ENCODE measurements at places on chromosomes 3 and 15. TPM values are rescaled to one million over a fixed set of nuclear protein-coding genes. Genes with fewer than 3 reads are reported as not detected.

DNA sequence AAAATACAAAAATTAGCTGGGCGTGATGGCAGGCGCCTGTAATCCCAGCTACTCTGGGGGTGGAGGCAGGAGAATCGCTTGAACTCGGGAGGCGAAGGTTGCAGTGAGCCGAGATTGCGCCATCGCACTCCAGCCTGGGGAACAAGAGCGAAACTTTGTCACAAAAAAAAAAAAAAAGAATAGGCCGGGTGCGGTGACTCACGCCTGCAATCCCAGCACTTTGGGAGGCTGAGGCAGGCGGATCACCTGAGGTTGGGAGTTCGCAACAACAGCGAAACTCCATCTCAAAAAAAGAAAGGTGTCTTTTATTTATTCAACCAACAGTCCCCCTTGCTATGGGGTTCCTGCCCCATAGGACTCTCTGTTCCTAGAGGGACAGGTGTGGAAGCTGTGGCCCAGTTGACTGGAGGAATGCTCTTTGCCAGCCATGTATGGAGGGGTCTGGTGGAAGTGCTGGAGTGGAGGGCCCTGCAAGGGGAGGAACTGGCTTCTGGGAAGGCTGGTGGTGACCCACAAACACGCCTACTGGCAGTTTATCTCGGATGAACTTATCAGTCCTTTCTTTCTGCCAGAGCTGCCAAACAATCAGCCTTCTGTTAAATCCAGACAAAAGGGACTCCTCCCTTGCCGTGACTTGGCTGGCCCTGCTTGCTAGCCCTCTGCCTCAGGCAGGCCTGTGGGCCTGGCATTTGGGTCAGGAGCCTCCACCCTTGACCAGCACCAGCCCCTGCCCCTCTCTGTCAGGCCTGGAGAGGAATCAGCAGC, 4.6 kb upstream of the DAG1 start:
- DNase-seq = no peak
- no peak overlapping the region for H3K4me3 ChIP-seq
- H3K27me3 ChIP-seq = no peaks in the 10 kb centered on the region
- no peaks in the 10 kb centered on the region for H3K36me3 ChIP-seq

- H3K36me3 ChIP-seq = peaks cover 47% of the 10 kb centered on the region
- H3K27ac ChIP-seq = no peak overlapping the region
- no peak overlapping the region for H3K4me3 ChIP-seq
- H3K27me3 ChIP-seq = no peaks in the 10 kb centered on the region
- DNase-seq = no peak
These were observed 7.2 kb downstream of the RPS17 start for GRCh38 chr15:82532991-82533481.

GRCh38 chr3:61439122-61439458, 122.3 kb upstream of the PTPRG start:
- H3K36me3 ChIP-seq = no peaks in the 10 kb centered on the region
- H3K4me1 ChIP-seq = no peaks in the 10 kb centered on the region
- H3K27me3 ChIP-seq = no peaks in the 10 kb centered on the region

DNA sequence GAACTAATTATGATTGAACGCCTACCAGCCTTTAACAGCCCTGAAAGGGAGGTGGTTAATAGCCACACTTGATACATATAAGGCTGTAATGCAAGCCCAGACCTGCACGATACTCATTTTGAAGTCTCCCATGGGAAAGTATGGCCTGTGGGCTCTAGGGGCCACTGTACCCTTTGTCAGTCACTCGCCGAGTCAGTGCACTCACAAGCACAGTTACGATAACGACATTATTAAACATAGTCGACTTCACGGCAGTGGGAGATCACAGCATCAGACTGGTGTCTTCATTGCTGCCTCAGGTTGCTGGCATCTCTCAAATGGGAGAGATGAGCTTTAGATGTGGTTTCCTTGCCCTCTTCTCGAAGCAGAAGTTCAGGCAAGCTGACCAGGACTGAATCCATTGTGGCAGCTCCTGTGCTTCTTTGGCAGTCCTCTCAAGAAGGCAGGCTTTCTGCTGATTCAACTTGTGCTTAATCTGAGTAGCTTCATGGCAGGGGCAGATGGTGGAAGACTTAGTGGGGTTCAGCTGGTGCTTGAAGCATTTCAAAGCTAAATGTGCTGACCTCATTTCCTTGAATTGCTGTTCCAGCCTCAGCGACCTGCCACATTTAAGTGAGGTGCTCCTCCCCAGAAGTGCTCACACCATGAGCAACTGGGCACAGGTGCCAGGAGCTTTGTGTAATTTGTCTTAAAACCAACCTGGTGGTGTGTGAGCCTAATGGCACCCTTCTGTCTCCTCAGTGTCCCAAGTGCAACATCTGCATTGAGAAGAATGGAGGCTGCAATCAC, 15.8 kb upstream of the P4HTM start:
- H3K4me1 ChIP-seq = no peaks in the 10 kb centered on the region
- no peaks in the 10 kb centered on the region for H3K27me3 ChIP-seq
- peaks cover 91% of the 10 kb centered on the region for H3K36me3 ChIP-seq

DNA sequence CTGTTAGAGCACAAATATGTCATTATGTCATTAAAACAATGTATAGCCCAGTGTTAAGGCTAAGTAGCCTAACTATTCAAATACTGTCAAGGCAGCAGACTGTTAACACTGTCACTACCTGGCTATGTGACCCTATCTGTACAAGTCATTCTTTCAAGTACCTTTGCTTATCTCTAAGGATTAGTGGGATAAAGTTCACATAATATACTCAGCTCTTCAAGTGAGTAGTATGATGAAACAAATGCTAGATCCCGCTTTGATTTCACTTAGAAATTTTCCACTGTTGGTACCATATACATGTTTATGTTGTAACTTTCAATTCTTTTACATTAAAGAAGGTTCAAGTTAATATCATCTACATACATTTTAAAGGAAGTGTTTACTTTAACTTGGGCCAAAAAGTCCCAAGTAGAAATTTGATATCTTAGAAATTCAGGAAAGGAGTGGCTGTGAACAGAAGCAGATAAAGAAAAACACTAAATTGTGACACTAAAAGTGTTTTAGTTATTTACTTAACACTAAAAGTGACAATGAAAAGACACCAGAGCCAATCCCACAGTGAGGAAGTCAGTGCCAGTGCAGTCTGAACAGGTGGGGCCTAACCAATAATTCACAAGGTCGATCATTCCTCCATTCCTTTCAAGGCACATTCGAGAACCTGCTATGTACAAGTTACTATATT, 4.8 kb upstream of the RFX7 start:
- H3K4me1 ChIP-seq = no peaks in the 10 kb centered on the region
- H3K36me3 ChIP-seq = no peaks in the 10 kb centered on the region
- no peak overlapping the region for H3K4me3 ChIP-seq
- H3K27ac ChIP-seq = no peak overlapping the region
- no peak for DNase-seq
- H3K27me3 ChIP-seq = no peaks in the 10 kb centered on the region

DNA sequence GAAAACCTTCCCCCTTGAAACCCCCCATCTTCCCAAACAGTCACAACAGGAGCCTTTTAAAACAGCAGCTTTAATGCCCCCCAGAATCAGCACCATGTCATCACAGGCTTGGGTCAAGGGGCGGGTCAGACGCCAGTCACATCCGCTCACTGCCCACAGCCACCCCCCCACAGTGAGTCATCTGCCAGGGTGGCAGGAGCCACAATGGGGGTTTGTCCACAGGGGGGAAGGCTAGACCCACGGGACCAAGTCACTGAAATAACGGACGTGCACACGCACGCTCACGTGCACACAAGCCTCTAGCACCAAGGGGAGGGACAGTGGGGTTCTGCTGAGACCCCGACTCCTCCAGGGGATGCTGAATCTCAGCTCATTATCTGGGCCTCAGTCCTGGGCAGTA, 441 bp upstream of the UCN2 start:
- H3K4me1 ChIP-seq = peaks cover 8% of the 10 kb centered on the region
- H3K27me3 ChIP-seq = no peaks in the 10 kb centered on the region
- no peaks in the 10 kb centered on the region for H3K36me3 ChIP-seq

- H3K27ac ChIP-seq = peak within 1 kb of the TSS; percentile 82
- no peaks in the 10 kb centered on the region for H3K27me3 ChIP-seq
- H3K4me3 ChIP-seq = peak within 1 kb of the TSS; percentile 75
- peaks cover 37% of the 10 kb centered on the region for H3K4me1 ChIP-seq
These were observed at the start of gene KLHDC8B for GRCh38 chr3:49171119-49171774. Gene KLHDC8B, plus strand, starts transcription at chr3:49171598. Its CDS starts 1,172 bp downstream, at chr3:49172770.

GRCh38 chr15:68230157-68231100, 901 bp upstream of the CLN6 start:
- DNase-seq = no peak
- no peaks in the 10 kb centered on the region for H3K27me3 ChIP-seq
- no peaks in the 10 kb centered on the region for H3K36me3 ChIP-seq
- peak overlapping the region; percentile 96 for H3K4me3 ChIP-seq

GRCh38 chr3:46183330-46183729, 24.8 kb downstream of the CCR1 start:
- no peaks in the 10 kb centered on the region for H3K4me1 ChIP-seq
- H3K36me3 ChIP-seq = no peaks in the 10 kb centered on the region
- no peak overlapping the region for H3K4me3 ChIP-seq
- no peak overlapping the region for H3K27ac ChIP-seq
- no peak for DNase-seq

- no peak overlapping the region for H3K27ac ChIP-seq
- H3K4me3 ChIP-seq = no peak overlapping the region
- DNase-seq = peak; percentile 25
- no peaks in the 10 kb centered on the region for H3K27me3 ChIP-seq
- H3K36me3 ChIP-seq = no peaks in the 10 kb centered on the region
- H3K4me1 ChIP-seq = no peaks in the 10 kb centered on the region
These were observed 14.3 kb upstream of the LTF start for GRCh38 chr3:46479021-46479420.

GRCh38 chr15:33910741-33911140, 57.6 kb upstream of the CHRM5 start:
- no peak overlapping the region for H3K4me3 ChIP-seq
- H3K27me3 ChIP-seq = no peaks in the 10 kb centered on the region
- no peaks in the 10 kb centered on the region for H3K4me1 ChIP-seq
- H3K36me3 ChIP-seq = no peaks in the 10 kb centered on the region
- H3K27ac ChIP-seq = no peak overlapping the region

- no peaks in the 10 kb centered on the region for H3K36me3 ChIP-seq
- H3K4me3 ChIP-seq = no peak overlapping the region
- H3K27ac ChIP-seq = no peak overlapping the region
- DNase-seq = no peak
These were observed 11.7 kb upstream of the BTBD1 start for GRCh38 chr15:83078712-83079111.

- no peaks in the 10 kb centered on the region for H3K4me1 ChIP-seq
- DNase-seq = no peak
- H3K4me3 ChIP-seq = no peak overlapping the region
- H3K36me3 ChIP-seq = no peaks in the 10 kb centered on the region
These were observed 199.1 kb upstream of the GADL1 start for GRCh38 chr3:31093606-31094005.

- no peaks in the 10 kb centered on the region for H3K27me3 ChIP-seq
- no peak for DNase-seq
- no peak overlapping the region for H3K27ac ChIP-seq
- no peaks in the 10 kb centered on the region for H3K4me1 ChIP-seq
- peaks cover 84% of the 10 kb centered on the region for H3K36me3 ChIP-seq
- no peak overlapping the region for H3K4me3 ChIP-seq
These were observed 59.6 kb downstream of the NPTN start for GRCh38 chr15:73573572-73573971.

DNA sequence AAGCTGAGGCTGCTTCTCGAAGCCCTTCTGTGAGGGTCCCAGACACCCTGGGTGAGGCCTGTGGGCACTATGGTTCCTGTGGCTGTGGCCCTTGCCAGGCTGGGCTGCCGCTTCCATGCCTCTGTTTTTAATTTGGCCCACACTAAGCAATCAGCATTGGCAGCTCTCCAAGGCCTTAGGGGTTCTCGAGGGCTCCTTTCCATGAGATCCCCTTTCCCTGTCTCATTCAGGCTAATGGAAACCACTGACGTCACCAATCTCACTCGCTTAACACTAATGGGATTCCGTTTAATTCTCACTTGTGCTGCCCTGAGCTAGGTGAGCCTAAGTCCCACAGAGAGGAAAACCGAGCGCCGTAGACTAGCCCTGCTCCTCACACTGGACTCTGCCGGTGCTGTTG, 60.2 kb upstream of the RAB6B start:
- no peak for DNase-seq
- H3K4me1 ChIP-seq = no peaks in the 10 kb centered on the region
- H3K4me3 ChIP-seq = no peak overlapping the region
- H3K36me3 ChIP-seq = no peaks in the 10 kb centered on the region
- no peaks in the 10 kb centered on the region for H3K27me3 ChIP-seq

DNA sequence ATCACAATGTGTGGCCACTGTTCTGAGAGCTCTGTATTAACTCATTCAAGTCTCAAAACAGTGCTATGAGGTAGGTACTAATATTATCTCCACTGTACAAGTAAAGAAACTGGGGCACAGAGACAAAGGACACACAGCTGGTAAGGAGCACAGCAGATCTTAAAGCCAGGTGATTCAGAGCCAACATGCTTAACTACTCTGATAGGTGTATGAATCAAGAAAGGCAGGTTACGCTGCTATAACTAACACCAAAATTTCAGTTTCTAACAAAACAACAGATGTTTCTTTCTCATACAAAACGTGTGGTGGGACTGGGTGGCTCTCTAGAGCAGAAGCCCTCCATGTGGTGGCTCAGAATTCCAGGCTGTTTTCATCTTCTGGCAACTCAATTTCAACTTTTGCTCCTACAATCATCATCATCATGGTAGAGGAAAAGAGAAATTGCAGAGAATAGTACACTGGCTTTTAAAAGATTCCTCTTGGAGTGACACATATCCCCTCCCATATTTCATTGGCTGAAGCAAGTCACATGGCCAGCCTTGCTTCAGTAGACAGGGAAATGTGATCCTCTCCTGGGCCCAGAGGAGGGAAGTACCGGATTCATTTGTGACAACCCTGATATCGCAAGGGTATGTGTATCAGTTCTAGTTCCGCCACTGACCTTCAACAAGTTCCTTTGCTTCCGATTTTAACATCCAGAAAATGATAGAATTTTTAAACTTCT, 126.2 kb upstream of the PTX3 start:
- H3K27me3 ChIP-seq = no peaks in the 10 kb centered on the region
- H3K4me1 ChIP-seq = no peaks in the 10 kb centered on the region
- H3K27ac ChIP-seq = no peak overlapping the region
- no peak for DNase-seq

GRCh38 chr3:61181874-61182273, 69.4 kb downstream of the FHIT start:
- no peaks in the 10 kb centered on the region for H3K27me3 ChIP-seq
- DNase-seq = no peak
- H3K4me3 ChIP-seq = no peak overlapping the region
- no peaks in the 10 kb centered on the region for H3K4me1 ChIP-seq
- H3K27ac ChIP-seq = no peak overlapping the region

HIGD2B gene
- total RNA-seq = not detected

UPK1B gene
- total RNA-seq = not detected

NUP210 gene
- 11.0 TPM for total RNA-seq

KIAA1143 gene
- 12.0 TPM for total RNA-seq
